CD4-positive, alpha-beta T cell treated with Interleukin-15 for 4 hours (primary cell): ENCODE measurements at places on chromosomes 6 and 20.

- DNase-seq: no peak
Observed at GRCh38 chr20:47289096-47289495, 67.4 kb downstream of the ZMYND8 start.

DNA sequence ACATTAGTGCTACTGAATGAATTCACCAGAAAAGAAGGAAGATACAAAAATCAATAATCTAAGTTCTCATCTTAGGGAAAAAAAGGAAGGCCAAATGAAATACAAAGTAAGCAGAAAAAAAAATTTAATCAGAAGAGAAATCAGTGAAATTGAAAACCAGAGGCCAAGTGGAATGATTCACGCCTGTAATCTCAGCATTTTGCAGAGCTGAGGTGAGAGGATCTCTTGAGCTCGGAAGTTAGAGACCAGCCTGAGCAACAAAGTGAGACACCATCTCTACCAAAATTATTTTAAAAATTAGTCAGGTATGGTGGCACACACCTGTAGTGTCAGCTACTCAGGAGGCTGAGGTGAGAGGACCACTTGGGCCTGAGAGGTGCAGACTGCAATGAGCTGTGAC, 21.2 kb upstream of the ASF1A start:
- DNase-seq: no peak

DNA sequence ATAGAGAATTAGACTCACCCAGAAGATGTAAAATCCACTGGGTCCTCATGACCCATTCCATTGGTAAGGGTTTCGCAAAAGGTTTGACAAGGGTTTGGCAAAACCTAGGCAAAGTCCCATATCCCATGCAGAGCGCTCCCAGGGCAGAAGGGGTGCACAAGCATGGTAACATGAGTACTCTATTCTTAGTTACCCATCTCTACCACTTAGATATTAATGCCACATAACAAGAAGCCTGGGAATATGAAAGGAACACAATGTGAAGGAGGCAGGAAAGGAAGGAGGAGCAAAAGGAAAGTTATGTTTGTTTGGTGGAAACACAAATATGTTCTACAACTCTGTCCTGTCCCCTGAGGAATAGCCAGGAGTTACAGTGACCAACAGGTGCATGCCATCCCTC, 163.1 kb downstream of the FAXC start:
- no peak for DNase-seq

GRCh38 chr20:22836211-22836610, 198.9 kb upstream of the SSTR4 start:
- no peak for DNase-seq

GRCh38 chr6:16402581-16402900, 164.2 kb downstream of the GMPR start:
- no peak for DNase-seq

GRCh38 chr20:50969912-50970311, 11.3 kb downstream of the MOCS3 start:
- DNase-seq: no peak
